Activated CD4-positive, alpha-beta memory T cell treated with anti-CD3 and anti-CD28 coated beads for 36 hours (primary cell): ENCODE measurements at places on chromosomes 12 and 14.

DNA sequence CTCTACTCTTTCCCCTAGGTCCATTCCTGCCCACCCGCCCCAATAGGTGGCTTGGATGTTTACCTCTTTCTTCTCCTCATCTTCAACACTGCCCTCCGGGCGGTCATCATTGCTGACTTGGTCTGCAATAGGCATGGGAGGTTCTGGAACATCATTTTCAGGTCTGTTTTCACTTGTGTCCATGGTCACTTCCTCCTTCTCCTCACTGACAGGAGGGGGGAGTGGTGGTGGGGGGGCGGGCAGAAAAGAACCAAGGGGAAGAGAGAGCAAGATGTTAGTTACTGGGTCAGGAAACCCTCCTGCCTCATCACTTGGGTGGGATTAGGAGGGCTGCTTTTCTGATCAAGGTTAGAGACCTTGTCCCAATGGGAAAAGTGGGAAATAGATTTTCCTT, 12.1 kb upstream of the CDH24 start:
- no peak for DNase-seq

DNA sequence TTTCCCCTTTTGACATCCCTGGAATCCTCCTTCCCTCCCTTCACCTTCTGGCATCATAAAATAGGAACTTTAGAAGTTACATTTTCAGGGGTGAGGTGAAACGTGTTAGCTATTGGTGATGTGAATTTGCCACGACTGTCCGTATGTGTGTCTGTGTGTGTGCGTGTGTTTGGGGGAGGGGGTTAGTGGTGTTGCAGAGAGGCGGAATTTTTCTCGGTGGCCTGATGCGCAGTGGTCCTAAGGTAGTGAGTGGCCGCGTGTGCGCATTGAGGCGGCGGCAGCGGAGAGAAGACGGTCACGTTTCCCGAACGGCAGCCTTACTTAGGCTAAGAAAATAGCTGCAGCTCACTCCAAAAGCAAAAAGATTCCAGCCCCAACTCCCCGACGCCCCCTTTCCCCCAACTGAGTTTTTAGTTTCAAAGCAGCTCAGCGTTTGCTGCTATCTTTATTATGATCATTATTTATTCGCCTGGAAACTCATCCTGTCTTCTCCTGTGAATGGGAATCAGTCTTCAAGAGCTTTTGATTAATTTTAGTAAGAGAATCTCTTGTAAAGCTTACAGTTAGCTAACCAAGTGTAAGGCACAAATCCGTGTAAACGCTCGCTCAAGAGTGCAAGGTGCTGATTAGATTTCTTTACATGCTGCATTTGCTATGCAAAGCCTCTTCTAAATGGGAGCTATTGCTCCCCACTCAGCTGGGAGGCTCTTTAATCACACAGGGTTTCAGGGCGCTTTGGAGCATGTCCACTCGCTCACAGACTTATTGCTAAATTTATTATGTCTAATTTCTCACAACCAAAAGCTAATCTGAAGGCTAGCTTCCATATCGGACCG, 4.7 kb downstream of the FLRT2 start:
- DNase-seq = no peak

DNA sequence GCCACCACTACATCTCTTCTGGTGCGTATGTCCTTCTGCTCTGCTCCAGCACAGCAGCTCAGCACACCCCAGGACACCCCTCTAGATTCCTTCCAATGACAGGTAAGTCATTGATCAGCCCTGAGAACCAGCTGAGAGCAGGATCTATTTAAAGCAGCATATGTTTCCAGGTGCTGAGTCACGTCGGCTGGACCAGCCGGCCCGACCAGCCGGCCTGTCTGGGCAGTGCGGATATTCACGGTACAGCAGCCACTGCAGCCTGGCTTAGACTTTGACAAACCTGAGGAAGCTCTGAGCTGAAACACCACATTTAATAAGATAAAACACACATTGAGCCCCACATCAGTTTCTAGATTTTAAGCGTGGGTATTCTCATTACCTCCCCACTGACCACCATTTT, 31.8 kb upstream of the RPH3A start:
- no peak for DNase-seq

DNA sequence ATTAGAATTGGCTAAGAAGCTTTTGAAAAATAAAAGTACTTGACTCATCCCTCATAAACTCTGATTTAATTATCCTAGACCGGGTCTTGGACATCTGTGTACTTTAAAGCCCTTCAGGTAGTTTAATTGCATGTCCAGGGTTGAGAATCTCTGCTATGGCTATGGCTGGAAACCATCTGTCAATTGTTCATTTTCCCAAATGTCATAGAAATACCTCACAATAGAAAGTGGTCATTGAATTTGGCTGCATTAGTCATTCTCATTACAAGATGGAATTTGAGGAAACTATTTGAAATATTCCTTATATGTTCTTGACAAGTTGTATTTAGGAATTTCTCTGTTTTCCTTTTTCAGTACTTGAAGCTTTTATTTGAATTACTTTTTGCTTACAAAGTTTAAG, 111.3 kb downstream of the TSHR start:
- no peak for DNase-seq

DNA sequence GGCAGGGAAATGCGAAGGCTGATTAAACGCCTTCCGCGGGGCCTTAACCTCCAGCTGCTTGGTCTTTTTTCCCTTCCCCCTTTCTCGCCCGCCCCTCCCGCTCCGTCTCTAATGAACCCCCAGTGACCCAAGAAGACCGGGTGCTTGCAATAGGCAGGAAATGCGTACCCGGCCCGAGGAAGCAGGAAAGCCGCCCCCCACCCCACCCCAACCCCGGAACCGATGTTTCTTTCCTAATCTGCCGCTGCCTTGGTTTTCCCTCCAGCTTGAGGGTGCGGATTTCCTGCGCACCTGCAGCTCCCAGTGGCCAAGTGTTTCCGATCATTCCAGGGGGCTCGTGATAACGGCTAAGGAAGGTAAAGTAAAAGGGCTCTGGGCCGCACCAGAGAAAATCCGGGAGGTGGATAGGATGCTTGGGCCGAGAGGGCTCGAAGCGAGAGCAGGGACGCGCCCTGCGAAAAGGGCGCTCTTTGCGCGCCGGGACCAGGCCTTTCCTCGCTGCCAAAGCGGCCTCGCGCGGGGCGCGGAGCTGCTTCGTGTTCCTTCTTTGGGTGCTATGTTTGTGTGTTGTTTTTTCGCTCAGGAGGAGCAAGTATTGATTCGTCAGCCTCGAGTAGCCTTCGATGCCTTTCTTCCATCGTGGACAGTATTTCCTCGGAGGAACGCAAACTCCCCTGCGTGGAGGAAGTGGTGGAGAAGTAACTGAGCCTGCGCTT, 983 bp downstream of the MYF6 start:
- no peak for DNase-seq

DNA sequence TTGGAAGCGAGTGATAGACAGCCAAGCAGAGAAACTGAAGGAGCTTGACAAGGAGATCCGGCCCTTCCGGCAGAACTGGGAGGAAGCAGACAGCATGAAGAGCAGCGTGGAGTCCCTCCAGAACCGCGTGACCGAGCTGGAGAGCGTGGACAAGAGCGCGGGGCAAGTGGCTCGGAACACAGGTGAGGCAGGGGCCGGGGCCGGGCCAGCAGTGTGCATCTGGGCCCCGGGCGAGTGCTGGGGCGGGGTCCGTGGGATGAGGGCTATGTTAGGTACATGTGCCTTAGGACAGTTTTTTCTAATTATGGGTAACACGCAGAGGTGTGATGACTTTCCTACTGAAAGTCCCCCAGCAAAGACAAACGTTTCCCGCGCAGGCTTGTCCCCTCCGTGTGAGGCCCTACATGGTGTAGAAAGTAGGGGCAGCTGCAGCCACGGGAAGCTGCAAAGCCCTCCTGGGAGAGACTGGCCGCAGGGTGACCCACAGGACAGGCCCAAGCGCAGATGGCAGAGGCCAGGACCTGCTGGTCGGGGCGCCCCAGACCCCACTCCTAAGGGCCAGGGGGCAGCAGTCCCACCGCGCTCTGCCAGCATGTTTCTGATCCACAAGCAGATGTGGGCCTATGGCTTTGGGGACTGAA, 19.1 kb upstream of the AMN start:
- no peak for DNase-seq

- DNase-seq = no peak
These were observed 795.4 kb downstream of the SLC6A15 start for GRCh38 chr12:84117190-84117589.

DNA sequence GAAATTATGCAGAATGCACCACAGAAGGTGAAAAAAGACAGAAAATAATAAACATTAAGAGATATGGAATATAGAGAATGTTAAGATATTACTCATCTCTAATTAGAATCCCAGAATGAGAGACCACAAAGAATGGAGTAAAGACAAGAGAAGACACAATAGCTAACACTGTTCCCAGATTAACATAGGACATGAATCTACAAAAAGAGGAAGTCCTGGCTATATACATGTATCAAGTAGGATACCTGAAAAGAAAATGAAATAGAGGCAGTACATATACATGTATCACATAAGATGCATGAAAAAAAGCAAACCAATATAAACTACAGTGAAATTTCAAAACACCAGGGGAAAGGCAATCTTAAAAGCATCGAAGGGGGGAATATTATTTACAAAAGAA, 5.6 kb upstream of the EPS8 start:
- DNase-seq = no peak

- DNase-seq = peak; percentile 81
These were observed at the start of gene RARG for GRCh38 chr12:53231921-53232645. RARG (minus strand) TSS chr12:53232209; CDS start chr12:53227545, 4,664 bp downstream.

DNA sequence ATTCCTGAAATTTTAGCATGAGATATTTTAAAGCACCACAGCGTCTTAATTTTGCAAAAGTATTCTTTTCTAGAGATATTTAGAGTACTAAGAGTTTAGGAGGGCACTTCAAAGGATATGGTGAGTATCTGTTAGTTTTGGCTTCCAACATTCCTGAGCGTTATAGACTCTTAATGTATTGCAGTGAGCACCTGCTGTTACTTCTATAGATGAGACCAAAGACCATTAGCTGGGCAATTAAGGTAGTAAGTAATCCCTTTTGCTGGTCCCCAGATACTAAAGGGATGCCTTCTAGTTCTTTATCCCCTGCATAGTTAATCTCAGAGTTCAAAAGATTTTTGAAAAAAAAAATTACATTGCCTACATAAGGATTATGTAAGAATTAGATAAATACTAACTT, 975.6 kb downstream of the GALC start:
- DNase-seq = no peak

DNA sequence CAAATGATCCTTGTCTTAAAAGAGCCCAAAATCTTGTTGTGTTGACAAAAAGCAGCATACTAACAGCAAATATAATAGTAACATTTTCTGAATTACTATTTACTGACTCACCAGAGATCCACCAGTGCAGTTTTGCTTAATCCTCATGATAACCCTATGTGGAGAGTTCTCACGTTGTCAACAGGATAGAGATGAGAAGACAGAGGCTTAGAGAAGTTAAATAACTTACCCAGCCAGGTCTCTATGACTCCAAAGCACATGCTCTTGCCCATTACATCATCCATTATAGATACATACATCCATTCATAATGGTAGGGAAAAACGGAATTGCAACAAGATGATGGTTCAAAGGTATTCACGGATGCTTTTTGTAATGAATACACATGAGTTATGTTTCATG, 111.9 kb downstream of the PAX9 start:
- DNase-seq = no peak

DNA sequence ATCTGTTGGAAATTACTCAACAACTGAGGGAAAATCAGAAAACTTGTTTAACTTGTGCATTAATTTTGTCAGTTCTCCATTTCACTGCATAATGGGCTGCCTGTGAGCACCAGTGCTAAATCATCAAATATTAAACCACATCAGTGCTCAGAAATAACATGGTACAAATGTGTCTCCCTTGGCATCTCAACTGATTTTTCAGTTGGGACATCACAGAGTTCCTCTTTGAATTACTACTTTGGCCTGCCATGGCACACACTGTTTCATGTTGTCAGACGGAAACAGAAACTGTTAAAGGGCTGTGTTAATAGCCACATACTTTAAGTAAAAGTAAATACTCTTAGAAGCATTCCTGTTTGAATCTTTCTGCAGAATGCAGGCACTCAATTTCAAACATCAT, 42.1 kb upstream of the STRN3 start:
- DNase-seq = no peak

GRCh38 chr14:75399843-75400775, 27.7 kb upstream of the JDP2 start:
- DNase-seq = peak; percentile 20

DNA sequence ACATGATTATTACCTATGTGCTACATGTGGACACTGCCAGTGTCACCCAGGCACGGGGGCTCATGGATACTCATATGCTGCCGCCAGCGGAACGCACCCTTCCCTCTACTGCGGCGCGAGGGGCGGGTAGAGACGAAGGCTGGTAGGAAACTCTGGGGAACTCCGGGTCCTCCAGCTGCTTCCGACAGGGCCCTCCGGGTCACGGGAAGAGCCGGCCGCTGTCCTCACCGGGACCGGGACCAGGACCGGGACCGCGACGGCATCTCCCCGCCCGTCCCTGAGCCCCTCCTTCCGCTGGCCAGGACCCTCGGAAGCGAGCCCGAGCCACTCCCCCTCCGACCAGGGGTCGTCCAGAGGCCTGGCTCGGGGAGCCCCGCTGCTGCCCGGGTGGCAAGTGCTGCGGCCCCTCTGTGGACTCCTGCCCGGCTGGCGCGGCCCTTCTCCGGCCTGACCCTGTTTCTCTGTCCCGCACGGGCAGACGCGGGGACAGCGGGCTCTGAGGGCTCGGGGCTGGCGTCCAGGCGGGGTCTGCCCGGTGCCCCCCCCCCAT, 209.6 kb downstream of the ADGRD1 start:
- DNase-seq = no peak

DNA sequence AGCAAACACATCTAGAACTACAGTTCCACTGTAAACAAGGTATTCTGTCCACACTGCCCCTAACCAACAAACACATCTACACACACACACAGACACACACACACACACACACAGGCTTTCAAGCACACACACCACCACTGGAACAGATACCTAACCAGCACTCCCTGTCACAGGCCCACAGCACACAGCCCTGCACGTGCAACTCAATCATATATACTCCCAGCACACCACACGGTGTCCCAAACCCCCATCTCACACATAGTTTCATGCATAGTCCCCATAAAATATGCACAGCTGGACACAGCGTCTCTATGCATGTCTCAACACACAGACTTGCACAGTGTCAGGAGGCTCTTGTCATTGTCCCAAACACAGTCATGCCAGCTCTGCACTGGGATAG, 27.6 kb downstream of the KRT8 start:
- DNase-seq = no peak

DNA sequence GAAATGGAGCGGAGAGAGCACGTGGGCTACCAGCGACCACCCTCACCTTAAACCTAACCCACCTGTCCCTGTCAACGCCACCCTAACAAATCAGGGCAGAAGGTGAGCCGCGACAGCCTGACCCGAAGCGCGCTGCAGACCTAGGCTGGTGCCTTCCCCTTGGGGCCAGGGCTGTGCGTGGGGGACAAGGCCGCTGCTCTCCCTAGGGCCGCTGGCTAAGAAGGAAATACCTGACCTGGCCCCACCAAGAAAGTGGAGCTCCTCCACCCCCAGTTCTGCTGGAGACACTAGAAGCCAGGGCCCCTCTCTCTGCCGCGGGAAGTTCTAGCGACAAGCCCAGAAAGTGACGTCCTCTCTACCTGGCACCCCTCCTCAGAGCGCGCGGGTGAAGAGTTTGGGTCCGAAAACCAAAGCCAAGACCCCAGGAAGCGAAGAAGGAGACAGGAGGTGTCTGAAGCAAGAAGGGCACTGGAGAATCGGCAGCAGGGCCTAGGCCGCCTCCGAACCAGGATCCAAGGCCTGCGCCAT, 7.5 kb downstream of the SIX1 start:
- no peak for DNase-seq
